ENCODE measurements at places on chromosomes 6 and 20.

DNA sequence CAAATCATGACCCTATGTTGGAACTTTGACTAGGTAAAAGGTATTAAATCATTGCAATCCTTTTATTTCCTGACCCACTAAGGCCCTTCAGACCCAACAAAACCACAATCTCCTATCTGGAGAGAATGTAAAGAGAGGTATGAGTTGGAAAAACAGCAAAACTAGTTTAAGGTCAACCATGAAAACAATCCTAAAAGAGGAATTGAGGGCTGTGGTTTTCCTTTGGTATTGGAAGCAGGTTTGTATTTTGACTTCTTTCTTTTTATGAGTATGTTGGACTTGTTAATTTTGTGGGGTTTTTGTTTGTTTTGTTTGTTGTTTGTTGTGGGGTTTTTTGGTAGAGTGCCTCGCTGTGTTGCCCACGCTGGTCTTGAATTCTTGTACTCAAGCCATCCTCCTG lies 4.7 kb upstream of the SEC63 start:
- no peak for DNase-seq

DNA sequence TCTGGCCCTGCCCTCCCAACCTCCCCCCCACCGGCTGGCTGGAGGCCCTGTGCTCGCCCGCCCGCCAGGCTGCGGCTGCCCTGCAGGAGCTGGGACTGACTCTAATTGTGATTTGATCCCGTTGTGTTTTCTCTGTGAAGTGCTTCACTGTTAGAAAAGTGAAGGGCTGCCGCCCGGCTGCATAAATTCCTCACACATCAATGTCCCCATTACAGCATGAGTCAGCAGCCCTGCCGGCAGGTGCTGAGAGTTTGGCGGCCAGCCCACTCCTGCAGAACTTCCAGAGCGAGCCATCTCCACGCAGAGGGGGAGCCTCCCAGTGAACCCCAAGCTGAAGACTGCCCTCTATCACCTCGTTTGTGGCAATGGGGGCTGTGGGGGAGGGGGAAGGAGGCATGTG lies 137.9 kb downstream of the DLL1 start:
- DNase-seq = no peak

DNA sequence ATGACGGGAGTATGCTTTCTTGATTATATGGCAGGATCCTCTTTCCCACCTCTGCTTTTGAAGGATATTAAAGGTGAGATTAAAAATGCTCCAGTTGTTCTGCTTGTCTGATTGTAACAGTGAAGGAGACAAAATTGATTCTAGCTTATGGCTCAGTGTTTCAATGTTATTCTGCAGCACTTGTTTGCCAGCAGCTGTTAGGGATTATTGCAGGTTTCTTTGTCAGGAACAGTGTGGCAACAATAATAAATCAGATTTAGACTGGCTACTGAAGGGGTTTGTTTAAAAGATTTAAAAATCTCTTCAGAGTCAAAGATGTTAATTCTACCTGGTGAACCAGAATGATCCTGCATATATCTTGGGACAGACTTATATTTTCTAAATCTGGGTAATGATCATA lies 126.9 kb downstream of the LAMA2 start:
- DNase-seq = no peak

DNA sequence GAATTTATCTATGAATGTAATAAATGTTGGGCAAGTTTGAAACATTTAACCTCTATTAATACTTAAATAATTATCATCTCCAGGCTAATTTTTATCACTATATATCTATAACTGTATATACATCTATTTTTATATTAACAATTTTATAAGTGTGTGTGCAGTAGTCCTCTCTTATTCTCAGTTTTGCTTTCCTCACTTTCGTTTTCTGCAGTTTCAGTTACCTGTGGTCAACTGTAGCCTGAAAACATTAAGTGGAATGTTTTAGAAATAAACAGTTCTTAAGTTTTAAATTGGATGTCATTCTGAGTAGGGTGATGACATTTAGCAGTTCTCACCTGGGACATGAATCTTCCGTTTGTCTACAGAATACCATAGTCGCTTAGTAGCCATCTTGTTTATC lies 379.4 kb upstream of the MAN1A1 start:
- DNase-seq = no peak

GRCh38 chr6:1689141-1689540 lies 79.4 kb downstream of the FOXC1 start:
- no peak for DNase-seq

GRCh38 chr20:21145424-21145823 lies 19.5 kb downstream of the KIZ start:
- DNase-seq = no peak

- no peak for DNase-seq
Observed at GRCh38 chr6:3337521-3338350, 79.0 kb downstream of the PSMG4 start.

DNA sequence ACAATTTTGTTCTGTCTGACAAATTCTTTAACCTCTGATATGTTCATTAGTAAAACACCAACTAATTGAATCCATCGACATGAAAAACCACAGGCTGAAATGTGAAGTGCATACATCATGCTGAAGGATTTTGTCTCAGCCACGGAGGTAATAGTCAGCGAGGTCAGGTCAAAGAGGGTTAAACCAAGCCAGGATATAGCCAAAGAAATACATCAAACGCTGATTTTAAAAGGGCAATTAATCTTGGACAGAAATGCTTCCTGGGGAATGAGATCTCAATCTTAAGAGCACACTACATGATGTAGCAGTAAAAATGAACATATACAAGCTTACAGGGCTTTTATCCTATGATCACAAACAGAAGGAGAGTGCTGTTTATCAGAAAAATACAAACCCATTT lies 106.7 kb downstream of the PRDM1 start:
- DNase-seq = no peak

- no peak for DNase-seq
Observed at GRCh38 chr6:36128073-36128472, 2.2 kb upstream of the MAPK13 start.

- no peak for DNase-seq
Observed at GRCh38 chr6:31826793-31827285, 699 bp upstream of the HSPA1B start.

- no peak for DNase-seq
Observed at GRCh38 chr6:152378169-152378568, 259.0 kb downstream of the SYNE1 start.

GRCh38 chr6:101722991-101723579 lies 329.6 kb downstream of the GRIK2 start:
- peak; percentile 88 for DNase-seq

DNA sequence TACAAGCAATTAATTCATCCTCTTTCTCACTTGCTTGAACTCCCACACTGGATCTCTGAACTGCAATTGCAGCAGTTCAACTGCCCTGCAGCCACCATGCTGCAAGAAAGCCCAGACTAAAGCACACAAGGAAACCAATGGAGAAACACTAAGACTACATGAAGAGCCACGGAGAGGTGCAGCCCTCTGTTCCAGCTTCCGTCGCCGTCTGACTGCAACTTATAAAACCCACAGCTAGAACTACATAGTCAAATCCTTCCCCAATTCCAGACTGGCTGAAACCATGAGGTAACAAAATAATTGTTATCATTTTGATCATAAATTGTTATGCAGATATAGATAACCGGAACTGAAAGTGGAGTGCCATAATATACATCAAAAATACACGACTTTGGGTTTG lies 21.1 kb upstream of the THEMIS start:
- no peak for DNase-seq

All from AG04449 (cell line).